ENCODE measurements at places on chromosomes 1 and 21.

- DNase-seq: no peak
Observed at GRCh38 chr1:171984262-171984661, 143.0 kb downstream of the DNM3 start.

DNA sequence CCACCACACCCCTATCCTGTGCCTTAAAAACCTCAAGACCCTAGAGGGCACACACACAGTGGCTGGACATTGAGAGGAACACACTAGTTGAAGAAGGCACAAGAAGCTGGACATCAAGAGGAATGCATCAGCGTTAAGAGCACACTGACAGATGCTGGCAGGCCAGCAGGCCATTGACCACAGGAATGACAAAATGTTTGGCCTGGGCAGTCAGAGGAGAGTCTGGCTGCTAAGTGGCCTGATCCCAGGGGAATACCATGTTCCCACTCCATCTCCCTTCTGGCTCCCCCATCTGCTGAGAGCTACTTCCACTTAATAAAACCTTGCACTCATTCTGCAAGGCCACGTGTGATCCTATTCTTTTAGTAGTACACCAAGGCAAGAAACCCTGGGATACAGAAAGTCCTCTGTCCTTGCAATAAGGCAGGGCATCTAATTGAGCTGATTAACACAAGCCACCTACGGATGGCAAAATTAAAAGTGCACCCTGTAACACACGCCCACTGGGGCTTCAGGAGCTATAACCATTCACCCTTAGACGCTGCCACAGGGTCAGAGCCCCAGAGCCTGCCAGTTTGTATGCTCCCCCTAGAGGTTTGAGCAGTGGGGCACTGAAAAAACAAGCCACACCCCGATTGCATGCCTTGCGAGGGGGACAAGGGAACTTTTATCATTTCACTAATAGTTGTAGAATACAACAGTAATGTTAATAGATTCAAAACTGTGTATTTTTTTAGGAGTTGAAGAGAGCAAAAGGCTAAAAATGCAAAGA lies 1216.1 kb upstream of the NCAM2 start:
- DNase-seq: no peak

DNA sequence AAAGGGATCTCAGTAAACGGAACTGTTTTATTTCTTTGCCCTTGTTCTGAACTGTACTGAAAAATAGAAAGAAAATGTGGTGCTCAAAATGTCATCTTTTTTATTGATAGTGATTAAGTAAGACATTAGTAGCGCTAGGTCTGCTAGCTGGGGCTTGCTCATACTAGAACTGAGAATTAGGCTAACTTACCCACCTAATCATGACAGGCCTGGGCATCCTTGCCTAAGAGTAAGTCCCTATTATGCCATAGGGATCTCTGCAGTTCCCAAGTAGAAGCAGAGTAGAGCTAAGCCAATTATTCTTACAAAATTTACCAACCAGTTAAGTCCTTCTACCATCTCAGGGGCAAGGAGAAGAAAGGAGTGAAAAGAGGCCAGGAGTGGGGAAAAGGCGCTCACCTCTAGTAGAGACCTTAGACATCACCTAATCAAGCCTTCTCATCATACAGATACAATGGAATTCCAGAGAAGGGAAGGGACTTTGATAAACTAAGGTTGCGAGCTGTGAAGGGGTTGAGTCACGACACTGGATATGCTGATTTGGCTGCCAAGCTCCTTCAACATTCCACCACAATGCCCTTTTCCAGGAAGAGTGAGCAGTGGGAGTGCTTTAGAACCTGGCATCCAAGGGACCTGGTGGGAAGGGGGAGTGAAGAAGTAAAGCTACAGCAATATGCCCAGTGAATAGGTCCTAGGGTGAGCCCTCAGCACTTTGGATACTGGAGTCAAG lies 27.7 kb upstream of the RPTN start:
- DNase-seq: no peak

GRCh38 chr1:89271341-89272015 lies 1.2 kb downstream of the GBP5 start:
- DNase-seq: no peak

DNA sequence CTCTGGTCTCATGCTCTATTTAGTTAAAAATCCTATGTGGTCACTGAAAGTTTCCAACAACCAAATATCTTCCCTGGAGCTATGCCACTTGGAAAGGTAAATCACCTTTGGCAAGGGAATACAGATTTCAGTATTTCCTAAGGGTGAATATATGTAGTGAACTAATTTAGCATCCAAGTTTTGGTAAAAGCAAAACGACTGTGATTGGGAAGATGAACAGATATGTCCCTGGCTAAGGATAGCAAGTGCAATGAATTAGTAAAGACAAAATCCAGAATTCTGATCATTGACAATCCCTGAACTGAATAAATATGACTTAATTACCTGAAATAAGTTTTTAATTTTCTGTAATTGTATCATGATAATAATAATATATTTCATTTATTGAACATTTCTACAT lies at the start of gene OR2T33:
Gene OR2T33, minus strand, starts transcription at position 101 of the 400 bp plus-strand sequence. CDS start 4,162 bp downstream, outside the sequence.
- DNase-seq: no peak

DNA sequence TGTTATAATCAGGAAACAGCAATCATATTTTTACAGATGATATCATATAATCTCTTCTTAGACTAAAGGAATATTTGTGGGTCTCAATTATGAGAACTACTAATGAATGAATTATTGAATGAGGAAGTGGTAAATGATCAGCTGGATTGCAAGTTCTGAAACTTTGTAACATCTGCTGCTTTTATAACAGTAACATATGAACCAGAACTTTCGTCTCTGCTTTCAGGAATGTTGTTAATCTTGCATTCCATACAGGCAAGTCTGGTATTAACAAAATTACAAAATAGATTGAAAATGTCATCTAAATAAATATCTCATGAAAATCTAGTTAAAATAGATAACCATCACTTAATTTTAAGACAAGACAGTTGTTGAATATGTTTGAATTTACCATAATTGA lies 110.5 kb upstream of the COL11A1 start:
- no peak for DNase-seq

GRCh38 chr1:3198371-3199271 lies 129.6 kb downstream of the PRDM16 start:
- no peak for DNase-seq

DNA sequence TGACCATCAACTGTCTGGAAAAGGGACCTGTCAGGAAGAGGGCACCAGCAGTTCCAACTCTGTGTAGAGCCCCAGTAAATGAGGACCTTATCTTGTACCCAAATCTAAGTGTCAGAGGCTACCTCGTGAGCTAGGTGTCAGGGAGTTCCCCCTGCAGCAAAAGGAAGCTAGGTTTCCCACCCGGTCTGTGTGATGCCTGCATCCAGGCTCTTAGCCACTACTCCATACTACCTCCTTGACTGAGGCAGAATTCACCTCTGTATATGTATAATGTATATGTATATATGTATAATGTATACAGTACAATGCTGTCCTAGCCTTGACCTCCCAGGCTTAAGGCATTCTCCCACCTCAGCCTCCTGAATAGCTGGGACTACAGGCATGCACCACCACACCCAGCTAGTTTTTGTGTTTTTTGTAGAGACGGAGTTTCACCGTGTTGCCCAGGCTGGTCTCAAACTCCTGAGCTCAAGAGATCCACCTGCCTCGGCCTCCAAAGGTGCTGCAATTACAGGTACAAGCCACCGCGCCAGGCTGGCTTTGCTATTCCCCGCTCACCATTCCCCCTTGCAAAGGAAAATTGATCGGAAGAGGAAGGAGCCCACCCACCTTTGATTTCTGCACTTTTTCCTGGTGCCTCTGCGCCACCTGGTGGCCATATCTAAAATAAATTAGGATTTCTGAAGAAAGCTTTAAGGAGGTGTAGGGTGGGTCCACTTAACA lies 15.7 kb upstream of the LUZP1 start:
- no peak for DNase-seq

- DNase-seq: no peak
Observed at GRCh38 chr1:22174446-22175220, 31.7 kb upstream of the WNT4 start.

DNA sequence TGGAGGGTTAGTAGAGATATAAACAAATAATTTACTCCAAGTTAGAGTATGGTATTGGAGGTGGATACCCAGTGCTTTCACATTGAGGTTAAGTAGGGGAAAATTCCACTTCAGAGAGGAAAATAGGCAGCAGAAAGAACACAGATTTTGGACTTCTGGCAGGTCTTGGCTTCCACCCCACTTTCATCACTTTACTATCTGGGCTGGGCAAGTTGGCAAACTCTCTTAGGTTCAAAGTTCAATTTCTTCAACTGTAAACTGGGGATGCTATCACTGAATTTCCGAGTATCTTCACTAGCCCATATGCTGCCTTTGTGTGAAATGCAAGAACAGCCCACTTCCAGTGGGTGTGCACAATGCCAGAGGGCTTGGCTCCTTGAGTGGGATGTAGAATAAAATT lies 214.9 kb downstream of the GABPA start:
- no peak for DNase-seq

DNA sequence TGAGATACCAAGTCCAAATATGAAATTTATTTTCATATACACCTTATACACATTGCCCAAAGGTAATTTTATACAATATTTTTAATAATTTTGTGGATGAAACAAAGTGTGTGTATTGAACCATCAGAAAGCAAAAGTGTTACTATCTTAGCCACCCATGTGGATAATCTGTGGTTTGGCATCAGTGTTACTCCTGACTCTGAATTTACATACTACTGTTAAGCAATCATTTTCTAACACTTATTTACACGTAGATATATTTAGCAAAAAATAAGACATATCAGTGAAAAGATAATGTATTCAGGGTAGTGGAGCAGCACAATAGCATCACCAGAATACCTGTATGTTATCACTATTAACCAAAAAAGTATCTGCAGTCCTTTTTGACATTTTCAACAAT lies 23.8 kb downstream of the DENND2D start:
- DNase-seq: no peak

- no peak for DNase-seq
Observed at GRCh38 chr21:45493401-45494001, 48.7 kb downstream of the SLC19A1 start.

DNA sequence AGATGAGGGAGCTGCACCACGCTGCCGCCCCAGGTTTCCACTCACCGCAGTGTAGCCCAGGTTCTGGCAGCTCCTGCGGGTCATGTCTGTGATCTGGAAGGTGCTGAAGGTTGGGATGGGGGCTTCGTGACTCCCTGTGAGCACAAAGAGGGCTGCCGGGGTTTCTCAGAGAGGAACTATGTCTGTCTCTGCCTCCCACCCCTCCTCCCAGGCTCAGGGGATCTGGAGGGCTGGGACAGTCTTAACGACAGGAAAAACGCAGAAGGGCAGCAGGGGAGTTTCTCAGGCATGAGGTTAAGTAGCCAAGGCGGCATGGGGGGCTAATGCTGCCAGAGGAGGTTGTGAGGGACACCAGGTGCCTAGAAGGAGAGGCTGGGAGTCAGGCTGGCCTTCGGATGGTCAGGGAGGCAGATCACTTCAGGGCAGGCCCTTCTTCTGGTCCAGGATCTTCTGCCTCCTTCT lies 656 bp downstream of the SH2D2A start:
- DNase-seq: no peak

DNA sequence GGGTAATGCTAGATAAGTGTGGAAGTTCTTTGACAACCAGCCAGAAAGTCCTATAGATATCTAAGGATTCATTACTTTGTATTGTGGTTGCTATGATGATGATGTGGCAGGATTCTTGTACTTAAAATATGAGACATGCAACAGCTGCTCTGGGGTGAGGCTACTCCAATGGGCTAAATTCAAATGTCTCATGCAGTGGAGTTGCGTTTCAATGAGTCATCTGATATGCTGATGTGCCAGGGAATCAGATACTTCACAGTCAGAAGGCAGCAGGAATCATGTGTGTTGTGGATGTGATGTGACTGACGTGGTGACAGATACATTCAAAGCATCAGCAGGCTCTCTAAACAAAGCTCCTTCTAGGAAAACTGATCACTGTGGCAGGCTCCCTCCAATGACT lies 66.5 kb downstream of the TSEN15 start:
- no peak for DNase-seq

GRCh38 chr1:73537400-73537799 lies 660.6 kb downstream of the LRRIQ3 start:
- no peak for DNase-seq
